ENCODE measurements at places on chromosomes 7 and 10.

DNA sequence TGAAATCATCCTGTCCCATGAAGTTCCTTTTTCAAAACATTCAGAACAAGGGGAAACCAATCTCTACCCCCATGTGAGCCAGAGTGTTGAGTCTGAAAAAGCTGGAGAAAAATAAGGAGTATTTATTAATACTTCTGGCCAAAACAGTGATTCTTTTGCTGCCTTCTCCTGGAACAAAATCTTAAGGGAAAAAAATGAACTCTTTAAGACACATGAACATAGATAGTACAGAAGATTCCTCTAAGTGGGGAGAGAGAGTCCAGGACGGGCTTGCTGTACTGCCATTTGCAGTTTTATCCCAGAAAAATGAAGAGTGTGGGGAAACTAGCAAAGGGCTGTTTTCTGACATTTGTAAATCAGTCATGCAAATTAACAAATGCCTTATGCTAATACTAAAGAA is 173.4 kb upstream of the CELF2 start:
- DNase-seq: no peak

- DNase-seq: no peak
These were observed 116.1 kb upstream of the PCBD1 start for GRCh38 chr10:71004176-71005075.

GRCh38 chr7:106537119-106537518 is 123.8 kb downstream of the CCDC71L start:
- no peak for DNase-seq

- no peak for DNase-seq
These were observed 16.2 kb downstream of the PKD1L1 start for GRCh38 chr7:47932016-47932415.

DNA sequence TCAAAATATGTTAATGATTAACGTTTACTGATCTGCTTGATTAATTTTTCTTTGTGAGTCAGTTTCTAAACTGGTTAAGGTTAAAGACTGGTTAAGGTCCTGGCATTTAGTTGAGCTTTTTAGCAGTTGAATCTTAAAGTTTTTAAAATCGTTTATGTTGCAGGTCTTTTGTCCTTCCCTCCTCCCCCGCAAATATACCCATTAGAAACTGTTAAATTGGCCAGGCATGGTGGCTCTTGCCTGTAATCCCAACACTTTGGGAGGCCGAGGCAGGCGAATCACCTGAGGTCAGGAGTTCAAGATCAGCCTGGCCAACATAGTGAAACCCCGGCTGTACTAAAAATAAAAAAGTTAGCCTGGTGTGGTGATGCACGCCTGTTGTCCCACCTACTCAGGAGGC is 100.9 kb downstream of the PODXL start:
- DNase-seq: no peak

DNA sequence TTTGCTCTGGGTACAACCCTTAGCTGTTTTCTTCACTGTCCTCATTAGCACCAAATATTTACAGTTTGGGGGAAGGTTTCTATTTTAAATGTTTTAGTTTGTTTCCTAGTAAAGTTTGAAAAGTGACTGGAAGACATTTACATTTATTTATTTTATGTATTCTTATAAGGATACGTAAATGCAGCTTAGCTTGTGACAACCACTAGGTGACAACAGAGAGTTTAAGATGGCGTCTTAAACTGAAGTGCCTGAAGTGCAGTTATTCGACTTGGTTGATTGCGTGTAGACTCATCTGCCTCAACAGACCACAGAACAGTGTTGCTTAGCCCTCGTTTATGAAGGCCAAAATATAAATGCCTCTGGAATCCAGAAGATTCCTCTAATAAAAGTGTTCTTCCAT is 378.2 kb upstream of the MYO3A start:
- no peak for DNase-seq

- DNase-seq: no peak
These were observed 52.0 kb upstream of the NMT2 start for GRCh38 chr10:15220445-15220844.

DNA sequence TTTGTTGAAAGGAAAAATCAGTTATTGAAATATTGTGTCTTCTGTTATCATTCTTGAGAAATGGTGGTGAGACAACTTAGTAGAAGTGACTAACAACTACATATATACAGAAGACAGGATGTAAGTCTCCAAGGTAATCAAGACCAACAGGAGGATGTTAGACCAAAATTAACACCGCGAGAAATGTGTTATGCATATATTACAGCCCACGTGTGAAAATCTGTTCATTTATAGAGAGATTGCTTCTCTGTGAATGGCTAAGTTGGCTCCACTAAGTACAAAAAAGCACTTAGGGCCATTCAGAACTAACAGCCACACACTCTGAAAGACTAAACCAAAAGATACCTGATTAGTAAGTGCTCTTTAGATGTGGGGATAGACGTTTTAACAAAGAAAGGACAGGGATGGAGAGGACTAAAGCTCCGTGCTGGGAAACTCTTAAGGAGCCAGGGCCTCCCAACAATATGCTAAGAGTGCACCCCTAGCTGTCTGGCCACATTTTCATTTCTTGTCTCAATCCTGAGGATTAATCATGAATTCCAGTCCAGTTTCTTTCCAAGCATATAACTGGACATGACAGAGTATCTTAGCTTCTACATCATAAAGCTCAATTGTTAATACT is 26.5 kb downstream of the HDAC9 start:
- no peak for DNase-seq

- DNase-seq: no peak
These were observed 616.6 kb downstream of the XPNPEP1 start for GRCh38 chr10:109306698-109307097.

GRCh38 chr7:70402069-70402468 is 729.9 kb upstream of the GALNT17 start:
- DNase-seq: no peak

DNA sequence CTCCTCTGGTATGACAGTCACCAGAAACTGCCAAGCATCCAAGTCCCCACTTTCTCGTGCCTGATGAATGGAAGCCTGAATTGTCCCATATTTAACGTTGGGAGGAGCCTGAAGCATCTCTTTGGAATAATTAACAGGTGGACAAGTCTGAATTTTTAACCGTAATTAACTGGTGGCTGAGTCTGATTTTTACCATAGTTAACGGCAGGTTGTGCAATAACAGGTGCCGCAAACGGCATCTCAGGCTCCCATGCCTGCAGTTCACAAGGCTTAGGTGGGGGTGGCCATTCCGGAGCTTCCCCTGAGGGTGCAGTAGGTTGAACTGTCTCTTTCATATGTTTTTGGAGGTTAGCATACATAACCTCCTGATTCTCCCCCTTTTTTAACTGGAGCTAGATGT is 2.0 kb upstream of the GIMAP4 start:
- no peak for DNase-seq

All from pons (tissue), 1 donor.